ENCODE measurements at places on chromosomes 7 and 10. TPM values are rescaled to one million over a fixed set of nuclear protein-coding genes. Genes with fewer than 3 reads are reported as not detected.

The PGAM2 gene
- 0.79 TPM for total RNA-seq

The AKR1C8 gene
- 0.30 TPM for total RNA-seq

The HTR5A gene
- total RNA-seq = not detected

- peak; percentile 91 for DNase-seq
Measured at GRCh38 chr7:158394936-158395335, 192.7 kb downstream of the PTPRN2 start.

The PVRIG gene
- total RNA-seq = 1.5 TPM

The BTBD16 gene
- total RNA-seq = not detected

- DNase-seq = no peak
Measured at GRCh38 chr7:35754741-35755140, 46.1 kb upstream of the SEPTIN7 start.

DNA sequence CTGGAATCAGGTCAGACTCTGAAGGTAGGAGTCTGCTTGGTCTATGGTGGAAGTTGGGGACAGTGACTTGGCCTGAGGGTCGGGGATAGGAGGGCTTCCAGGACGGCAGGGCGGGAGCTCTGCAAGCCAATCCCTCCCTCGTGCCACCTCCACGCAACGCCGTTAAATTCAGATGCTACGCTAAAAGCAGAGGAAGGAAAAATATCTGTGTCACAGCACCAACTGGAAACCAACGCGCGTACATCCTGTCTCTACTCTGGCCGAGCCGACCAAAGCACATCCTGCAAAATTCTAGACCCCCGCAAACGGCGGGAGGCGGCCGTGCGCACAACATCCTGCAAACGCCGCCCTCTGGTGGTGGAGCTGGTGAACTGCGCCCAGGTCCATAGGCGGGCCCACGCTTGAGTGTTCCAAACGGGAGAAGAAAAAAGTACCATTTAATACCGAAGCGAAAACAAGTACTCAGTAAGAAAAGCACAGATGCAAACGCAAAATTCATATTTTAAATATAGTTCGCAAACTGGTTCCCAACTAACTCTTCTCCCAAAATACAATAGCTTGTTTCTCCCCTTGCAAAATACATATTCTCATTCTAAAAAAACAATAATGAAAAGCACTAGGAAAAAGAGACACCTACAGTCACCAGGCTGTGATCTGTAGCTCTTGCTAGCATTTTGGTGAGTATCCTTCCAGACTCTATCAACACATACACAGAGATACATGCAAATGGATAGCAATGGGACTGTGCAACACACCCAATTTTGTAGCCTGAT, 45.7 kb upstream of the HSPA12A start:
- peak; percentile 69 for DNase-seq

The FANK1 gene
- total RNA-seq = 2.9 TPM

- no peak for DNase-seq
Measured at GRCh38 chr10:77229704-77230103, 407.9 kb downstream of the KCNMA1 start.

The GNG11 gene
- 24.2 TPM for total RNA-seq

The SPDYE1 gene
- total RNA-seq = not detected

DNA sequence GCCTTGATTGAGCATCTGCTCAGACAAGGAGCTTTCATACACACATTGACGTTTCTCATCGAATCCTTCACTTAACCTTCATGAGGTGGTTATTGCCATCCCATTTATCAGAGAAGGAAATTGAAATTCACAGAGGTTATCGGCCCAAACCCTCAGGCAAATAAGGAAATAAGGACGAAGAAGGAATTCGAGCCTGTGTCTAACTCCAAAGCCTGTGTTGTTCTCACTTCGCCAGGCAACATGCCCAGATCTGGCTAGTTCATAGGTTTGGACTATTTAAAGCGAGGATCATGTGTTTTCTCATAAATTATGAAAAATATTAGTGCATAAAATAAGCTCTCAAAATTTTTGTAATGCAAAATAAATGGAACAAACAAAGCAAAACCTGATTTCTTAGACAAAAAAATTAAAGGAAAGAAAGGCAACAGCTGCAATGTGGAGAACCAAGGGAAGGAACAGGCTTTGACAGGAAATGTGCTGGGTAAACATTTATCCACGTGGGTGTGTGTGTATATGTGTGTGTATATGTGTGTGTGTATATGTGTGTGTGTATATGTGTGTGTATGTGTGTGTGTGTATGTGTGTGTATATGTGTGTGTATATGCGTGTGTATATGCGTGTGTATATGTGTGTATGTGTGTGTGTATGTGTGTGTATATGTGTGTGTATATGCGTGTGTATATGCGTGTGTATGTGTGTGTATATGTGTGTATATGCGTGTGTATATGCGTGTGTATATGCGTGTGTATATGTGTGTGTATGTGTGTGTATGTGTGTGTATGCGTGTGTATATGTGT, 4.8 kb downstream of the UCN3 start:
- no peak for DNase-seq

DNA sequence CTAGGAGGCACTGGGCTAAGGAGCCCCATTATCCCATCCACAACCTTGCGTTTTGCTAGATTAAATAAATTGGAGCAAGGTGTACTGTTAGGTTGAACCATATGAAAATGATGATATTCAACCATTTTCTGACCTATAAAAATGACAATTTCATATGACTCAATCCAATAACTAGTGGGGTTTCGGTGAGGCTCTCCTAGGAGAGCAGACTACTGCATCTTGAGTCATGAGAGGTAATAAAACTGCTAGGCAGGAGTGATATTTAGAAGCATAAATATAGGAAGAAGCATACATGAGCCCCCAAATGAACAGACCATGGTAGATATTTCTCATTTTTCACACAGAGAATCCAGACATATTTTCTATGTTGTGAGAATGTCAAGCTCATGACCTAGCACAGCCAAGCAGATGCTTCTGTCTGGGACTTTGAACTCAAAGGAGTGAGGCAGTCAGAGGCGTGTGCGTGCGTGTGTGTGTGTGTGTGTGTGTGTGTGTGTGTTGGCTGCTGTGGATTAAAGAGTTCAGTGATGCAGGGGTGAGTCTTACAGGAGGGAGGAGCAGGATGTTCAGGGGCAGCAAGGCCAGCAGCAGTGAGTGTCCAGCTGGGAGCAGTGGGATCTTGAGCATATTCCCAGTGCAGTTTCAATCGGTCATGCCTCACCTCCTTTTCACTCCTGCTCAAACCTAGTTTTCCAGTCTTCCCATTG, 17.8 kb upstream of the WDR11 start:
- no peak for DNase-seq
